ENCODE measurements at places on chromosomes 4 and X. TPM values are rescaled to one million over a fixed set of nuclear protein-coding genes. Genes with fewer than 3 reads are reported as not detected.

DNA sequence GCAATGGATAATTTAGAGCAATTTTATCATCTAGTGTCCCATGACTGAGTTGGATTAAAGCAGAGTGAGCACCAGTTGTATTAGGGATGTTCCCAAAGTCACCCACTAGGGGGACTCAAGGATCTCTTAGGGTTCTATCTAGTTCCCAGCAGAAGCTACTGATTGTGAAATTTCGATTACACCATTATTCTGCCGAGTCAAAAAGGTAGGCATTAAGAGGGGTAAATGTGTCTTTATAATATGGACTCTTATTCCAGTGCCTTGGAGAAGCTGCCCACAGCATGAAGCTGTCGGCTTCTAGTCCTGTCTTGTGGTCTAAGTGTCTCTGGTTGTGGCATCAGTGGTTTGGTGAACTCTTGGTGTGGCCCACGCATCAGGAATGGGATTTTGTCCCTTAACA lies 53.3 kb downstream of the RGS12 start:
- no peak for DNase-seq

DNA sequence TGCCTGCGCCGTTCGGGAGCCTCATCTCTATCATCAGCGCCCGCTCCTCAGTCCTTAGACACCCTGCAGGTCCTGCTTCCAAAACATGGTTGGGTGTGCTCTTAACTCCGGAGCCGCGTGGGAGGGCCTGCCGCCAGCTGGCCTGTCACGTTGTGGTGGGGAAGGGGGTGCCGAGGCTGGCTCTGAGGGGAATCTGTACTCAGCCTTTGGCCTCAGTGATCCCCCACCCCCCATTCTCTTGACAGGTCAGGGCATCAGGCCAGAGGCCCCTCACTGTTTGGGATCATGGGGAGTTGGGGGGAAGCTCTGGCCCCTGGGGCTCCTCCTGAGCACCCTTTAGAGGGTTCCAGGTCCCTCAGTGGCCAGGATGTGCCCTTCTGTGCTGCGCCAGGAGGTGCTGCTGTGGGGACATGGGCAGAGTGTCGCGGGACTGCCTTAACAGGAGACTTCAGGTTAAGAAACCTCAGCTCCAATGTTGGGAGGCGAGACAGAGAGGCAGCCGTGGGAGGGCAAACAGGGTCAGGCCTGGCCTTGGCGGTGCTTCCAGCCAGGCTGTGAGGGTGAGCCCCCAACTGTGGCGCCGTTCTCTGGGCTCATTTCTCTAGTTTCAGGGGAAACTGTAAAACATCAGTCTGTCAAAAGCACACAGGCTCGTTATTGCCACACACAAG lies 33.5 kb downstream of the TRMT44 start:
- DNase-seq: no peak

GRCh38 chrX:102995316-102995715 lies 58.2 kb downstream of the RAB40AL start:
- no peak for DNase-seq

DNA sequence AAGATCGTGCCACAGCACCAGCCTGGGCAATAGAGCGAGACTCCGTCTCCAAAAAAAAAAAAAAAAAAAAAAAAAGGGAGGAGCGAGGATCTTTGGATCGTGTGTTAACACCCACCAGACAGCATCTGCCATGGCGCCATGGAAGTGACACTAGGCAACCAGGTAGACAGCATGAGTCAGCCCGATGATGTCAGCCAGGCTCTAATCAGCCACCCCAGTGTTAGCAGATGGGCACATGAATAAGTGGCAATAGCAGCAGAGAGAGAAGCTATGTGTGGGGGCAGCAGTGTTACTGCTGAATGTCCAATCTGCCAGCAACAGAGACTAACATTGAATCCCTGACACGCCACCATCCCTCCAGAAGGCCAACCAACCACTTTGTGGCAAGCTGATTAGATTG lies 6.6 kb downstream of the SYN1 start:
- DNase-seq: no peak

DNA sequence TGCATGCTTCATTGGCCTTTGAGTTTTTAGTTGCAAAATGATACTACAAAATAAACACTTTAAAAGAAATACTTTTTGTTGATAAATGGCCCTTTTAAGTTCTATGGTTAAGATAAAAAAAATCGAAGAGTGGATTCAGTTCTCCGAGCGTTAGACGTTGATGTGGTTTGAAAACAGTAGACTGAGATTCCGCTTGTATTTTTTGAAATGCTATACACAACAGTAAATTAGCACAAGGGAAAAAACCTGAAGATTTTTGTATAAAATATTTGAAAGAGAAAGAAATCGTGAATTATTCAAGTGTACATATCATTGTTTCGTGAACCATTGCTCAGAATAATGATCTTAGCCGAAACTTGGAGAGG lies 1.4 kb downstream of the BMP2K start:
- no peak for DNase-seq

DNA sequence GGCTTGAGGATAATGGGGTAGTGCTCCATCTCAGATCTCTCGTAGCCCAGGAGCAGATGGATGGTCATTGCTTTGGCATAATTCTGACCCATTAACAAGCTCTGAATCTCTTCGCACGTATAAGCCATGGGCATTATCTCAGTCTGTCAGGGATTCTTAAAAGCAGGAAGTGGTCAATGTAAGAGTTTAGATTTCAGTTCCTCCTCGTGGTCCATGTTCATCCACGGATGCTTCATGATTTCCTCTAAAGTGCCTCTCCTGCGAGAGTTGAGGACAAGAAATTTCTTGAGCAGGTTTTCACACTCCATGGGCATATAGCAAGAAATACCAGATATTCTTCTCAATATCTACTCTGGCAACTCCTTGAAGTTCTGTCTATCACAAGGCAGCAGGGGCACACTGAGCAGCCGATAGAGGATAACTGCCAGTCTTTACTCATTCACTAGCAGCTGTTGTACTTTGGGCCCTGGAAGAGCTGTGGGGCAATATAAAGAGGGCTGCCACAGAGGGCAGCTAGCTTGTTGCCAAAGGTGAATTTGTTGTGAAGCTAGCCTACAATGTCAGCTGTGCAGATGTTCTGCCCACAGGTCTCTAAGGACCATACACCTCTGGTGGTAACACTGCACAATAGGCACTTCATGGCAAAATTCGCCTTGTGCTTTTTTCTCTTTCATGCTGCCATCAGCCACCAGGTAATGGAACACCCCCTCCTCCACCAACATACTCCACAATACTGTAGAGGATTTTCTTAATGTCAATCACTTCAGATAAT lies 52.0 kb upstream of the WDR17 start:
- DNase-seq: no peak

- DNase-seq: no peak
These were observed 60.7 kb upstream of the NXF3 start for GRCh38 chrX:103153661-103154060.

- DNase-seq: no peak
These were observed 39.0 kb downstream of the WDR13 start for GRCh38 chrX:48636301-48636700.

DNA sequence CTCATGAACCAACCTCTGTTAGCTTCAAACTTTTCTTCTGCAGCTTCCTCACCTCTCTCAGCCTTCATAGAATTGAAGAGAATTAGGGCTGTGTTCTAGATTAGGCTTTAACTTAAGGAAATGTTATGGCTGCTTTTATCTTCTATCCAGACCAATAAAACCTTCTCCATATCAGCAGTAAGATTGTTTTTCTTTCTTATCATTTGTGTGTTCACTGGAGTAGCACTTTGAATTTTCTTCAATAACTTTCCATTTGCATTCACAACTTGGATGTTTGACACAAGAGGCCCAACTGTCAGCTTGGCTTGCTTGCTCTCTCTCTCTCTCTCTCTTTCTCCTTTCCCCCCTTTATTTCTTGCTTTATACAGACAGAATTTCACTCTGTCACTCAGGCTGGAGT lies 22.8 kb upstream of the SOWAHB start:
- DNase-seq: no peak

GRCh38 chrX:69988955-69989394 lies 60.8 kb downstream of the AWAT2 start:
- no peak for DNase-seq

DNA sequence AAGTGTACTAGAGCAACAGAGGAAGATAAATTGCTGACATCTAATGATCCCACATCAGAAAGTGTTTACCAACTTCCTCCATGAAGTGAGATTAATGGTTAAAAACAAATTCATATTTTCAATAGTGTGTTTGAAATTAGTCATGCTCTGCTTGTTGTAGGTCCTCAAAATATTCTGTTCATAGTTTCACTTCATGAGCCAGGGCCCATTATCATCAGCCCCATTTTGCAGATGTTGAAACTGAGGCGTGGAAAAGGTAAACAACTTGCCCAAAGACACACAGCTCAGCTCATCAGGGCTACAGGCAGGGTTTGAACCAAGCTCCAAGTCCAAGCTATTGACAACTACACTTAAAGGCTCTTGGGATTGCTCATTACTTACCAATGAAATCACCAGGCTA lies 103.5 kb upstream of the PPARGC1A start:
- no peak for DNase-seq

DNA sequence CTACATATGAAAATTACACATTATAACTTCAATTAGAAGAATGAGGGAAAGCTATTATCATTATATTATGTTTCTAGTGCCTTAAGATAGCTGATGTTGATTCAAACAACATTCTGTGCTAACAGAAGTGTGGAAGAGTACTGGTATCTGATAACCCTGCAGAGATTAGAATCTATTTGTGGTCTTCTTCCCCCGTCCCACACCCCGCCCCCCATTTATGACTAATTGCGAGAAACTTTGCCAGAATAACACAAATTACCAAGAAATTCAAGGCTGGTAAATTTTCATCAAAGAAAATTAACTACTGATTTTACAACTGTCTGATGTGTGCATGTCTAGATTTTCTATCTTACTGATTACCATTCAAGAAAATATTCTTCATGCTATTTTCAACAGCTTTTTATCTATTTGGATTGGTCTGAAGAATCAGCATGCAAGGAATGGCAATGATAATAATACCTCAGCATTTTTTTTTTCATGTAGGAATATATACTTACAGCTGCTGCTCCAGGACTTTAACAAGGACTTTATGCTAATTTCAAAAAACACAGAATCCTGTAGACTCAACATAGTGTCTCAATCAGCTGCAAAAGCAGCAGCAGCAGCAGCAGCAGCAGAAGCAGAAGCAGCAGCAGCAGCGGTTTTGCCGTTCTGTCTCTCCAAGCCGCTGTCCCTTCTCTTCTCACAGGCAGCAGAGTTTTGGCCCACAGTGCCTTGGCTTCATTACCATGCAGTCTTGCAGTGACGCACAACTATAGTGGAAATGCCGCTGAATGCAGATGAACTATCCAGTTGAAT lies 126.7 kb downstream of the FRYL start:
- DNase-seq: no peak

- DNase-seq: no peak
These were observed 100.3 kb downstream of the EMCN start for GRCh38 chr4:100417565-100417964.

DNA sequence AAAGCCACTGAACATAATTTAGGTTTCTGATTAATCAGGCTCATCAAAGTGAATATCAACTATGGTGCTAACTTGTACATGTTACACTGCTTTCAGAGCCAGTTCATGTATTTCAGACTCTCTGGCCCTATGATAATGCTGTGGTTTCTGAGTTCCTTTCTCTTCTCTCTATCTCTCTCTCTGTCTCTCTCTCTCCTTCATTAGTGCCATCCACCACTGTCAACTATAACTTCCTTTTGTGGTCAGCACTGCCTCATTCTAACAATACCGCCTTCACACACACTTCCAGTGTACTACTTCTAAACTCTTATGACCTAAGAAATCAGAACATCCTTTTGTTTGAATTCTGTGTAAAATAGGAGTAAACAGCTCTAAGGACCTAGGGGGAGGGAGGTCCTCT lies 907.1 kb downstream of the RPA4 start:
- no peak for DNase-seq

DNA sequence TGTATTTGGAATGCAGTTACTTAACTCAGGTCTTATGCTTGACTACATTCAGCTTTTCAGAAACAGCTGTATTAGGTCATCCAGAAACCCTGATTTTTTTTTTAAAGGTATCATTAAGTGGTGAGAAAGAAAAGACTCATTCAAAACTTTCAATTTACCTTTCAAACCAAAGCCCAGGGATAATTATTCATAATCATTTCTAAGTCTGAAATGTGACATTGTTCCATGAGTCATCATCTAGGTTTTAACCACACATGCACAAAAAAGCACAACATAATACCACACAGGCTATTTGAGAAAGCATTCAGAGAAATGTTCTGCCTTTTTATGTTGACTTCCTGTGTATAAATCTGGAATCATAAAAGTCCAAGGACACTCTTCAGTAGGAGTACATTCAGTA lies 288.2 kb downstream of the IL1RAPL2 start:
- no peak for DNase-seq

DNA sequence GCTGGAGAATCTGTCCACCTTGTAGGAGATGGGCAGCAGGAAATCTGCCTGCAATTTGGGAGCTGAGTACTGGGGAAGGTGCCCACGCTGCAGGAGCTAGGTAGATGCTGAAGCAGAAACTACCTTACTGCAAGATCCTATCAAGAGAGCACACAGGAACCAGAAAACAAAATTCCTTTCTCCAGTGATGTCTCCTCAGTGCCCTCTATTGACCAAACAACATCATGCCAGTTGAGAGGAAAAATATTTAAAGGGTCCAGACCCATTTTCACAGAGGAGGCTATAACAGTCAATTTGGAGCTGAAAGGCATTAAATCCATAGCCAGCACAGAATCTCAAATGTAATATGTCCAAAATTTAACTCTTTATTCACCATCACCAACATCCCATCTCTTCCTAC lies 406.8 kb downstream of the SLITRK2 start:
- no peak for DNase-seq

GRCh38 chr4:176999935-177000543 lies 207.3 kb upstream of the VEGFC start:
- no peak for DNase-seq

DNA sequence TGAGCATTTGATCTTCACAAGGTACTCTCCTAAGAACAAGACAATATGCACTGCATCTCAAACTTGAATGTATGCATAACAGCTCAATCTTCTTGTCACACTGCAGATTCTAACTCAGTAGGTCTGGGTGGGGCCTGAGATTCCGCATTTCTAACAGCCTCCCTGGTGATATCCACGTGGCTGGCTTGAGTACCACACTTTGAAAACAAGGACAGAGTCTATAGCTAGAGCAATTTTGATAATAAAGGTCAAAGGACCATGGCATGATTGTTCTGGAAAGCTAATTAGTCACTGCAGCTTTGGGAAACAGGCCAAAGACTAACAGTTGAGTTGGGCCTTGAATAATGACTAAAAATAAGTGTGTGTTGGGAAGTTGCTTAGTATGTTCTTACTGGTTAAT lies 213.3 kb downstream of the GBA3 start:
- DNase-seq: no peak

DNA sequence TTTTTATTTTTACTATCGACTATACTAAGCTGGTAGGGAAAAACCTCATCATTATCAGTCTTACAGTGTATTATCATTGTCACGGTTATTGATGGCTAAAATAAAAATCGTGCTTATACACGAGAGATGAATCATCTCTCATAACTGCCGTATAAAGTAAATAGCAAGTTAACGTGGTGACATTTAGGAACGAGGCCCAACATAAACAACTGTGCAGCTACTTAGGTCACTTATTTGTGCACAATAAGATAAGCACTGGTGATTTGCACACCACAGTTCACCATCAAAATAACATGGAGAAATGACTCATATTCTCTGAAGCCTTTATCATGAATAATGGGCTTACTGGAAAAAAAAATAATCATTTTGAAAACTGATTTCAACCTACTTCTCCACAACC lies 482.0 kb upstream of the TENM3 start:
- no peak for DNase-seq

Gene POF1B
- total RNA-seq: not detected

Gene RHOXF2B
- total RNA-seq: not detected

Gene NPY2R
- not detected for total RNA-seq

Gene GLOD5
- not detected for total RNA-seq

Gene SRPX
- total RNA-seq: 33.5 TPM

Gene MCF2
- not detected for total RNA-seq

Gene FGF13
- not detected for total RNA-seq

Gene TMEM156
- total RNA-seq: 0.32 TPM

Gene BCAP31
- 144 TPM for total RNA-seq
